ENCODE measurements at places on chromosomes 16 and 17.

DNA sequence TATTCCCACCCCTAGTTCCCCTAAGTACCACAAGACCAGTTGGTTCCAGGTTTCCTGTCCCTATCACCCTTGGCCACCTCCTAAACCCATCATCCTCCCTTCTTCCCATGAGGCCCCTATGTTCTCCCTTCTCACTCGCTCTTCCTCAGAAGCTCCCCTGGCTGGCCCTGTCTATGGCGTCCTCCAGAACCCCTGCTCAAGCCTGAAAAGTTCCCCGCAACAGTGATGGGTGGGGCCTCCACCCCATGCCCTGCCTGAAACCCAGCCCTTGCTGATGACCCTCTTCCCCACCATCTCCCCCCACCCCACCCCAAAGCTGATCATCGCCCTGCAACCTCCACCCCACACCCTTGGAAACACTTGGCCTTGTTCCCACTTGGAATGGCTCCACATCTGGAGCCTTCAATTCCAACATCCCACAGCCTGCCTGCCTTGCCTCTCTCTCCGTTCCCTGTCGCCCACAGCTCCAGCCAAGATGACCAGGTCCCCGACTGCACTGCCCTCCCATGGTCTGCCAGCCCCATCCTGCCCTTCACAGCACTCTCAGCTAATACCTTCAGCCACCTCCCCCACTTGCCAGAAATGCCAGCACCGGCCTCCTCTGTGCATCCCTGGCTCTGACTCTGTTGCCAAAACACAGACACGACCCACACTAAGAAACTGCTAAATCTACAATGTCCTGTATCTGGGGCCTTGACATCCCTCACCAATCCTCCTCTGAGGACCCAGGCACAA, 10.5 kb downstream of the OSBPL7 start:
- no peak for DNase-seq

- DNase-seq = no peak
Observed at GRCh38 chr17:38508570-38508950, 80.3 kb downstream of the ARHGAP23 start.

DNA sequence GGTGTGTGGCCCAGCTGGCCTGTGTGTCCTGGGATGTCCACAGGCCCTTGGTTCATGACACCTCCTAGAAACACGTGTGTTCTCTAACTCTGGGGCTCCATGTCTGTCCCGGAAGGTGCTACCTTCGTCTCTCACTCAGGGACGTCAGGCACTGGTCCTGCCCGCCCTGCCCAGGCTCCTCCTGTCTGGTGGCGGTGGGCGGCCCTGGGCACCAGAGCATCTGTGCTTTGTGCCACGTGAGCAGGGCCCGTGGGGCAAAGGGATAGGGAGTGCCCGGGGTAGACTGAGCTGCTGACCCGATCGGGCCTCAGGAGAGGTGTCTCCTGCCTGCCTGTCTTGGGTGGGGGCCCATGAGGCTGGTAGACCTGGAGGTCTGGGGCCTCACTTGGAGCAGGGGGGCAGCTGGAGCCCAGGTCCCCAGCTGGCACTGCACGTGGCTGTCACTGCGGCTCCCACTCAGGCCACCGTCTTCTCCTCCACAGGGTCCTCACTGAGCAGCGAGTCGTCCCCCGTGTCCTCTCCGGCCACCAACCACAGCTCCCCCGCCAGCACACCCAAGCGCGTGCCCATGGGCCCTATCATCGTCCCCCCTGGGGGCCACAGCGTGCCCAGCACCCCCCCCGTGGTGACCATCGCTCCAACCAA, 35.1 kb downstream of the GSE1 start:
- no peak for DNase-seq

- DNase-seq = peak; percentile 67
Observed at GRCh38 chr17:82859431-82860403, 19.9 kb upstream of the ZNF750 start.

GRCh38 chr17:15431766-15432165, 35.7 kb downstream of the CDRT4 start:
- no peak for DNase-seq

DNA sequence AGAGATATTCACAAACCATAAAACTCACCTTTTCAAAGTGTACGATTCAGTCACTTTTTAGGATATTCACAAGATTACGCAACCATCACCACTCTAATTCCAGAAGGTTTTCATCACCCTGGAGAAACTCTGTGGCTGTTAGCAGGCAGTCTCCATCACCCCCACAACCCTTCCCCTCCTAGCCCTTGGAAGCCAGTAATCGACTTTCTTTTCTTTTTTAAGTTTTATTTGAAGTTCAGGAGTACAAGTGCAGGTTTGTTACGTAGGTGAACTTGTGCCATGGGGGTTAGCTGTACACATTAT, 363.5 kb downstream of the CPPED1 start:
- no peak for DNase-seq

DNA sequence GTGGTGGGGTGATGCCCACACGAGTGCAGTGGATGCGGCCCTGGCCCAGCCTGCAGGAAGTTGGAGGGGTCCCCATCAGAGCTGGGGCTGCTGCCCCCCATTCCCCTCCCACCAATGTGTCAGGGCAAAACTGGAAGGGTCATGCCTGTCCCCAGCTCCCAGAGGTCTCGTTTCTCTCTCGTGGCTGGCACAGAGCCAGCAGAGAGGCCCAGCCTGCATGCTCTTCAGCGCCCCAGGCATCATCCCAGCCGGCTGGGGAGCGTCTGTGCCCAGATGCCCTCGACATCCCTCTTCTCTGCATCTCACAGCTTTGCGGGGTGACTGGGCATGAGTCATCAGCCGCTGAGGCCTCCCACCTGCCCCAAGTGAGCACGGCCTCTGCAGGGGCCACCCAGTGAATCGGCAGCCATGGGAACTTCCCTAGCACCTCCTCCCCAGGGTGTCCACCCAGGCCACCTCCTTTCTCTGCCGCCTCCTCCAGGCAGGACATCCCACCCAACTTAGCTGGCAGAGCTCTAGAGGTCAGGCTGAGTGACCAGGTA, 9.8 kb upstream of the CSNK1D start:
- no peak for DNase-seq

DNA sequence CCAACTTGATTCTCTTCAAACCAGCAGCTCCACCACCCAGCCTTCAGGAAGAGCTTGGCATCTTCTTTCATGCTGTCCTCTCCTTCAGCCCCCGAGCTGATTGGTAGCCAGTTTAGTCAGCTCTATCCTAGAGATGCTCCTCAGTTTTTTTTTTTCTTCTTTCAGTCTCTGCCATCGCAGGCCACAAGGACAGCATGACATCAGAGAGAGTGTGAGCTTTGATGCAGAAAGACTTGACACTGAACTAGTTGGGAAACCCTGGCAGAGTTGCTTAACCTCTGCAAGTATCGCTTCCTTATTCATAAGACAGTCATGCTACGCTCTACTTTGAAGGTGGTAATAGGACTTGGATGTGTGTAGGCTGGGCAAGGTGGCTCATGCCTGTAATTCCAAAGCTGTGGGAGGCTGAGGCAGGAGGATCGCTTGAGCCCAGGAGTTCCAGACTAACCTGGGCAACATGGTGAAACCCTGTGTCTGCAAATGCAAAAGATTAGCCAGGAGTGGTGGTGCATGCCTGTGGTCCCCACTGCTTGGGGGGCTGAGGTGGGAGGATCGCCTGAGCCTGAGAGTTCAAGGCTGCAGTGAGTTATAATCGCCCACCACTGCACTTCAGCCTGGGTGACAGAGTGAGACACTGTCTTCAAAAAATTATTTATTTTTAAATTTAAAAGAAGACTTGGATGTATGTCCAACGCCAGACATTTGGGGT, 2.6 kb downstream of the CD300LB start:
- peak; percentile 25 for DNase-seq

DNA sequence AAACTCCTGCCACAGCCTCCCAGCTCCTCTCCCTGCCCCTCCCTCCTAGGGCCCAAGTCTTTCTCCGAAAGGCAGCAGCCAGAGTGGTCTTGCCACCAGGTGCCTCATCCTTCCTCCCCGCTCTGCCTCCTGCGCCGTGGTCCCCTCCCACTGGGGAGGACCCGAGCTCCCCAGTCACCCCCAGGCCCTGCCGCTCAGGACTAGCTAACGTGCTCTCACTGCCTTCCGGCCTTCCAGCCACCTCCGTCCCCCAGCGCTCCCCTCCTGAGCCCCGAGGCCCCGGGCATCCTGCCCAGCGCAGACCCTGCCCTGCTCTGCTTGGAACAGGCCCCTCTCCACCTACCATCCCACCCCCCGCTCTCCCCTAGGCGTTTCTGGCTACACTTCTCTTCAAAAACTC, 19.4 kb upstream of the COL1A1 start:
- no peak for DNase-seq

GRCh38 chr17:82923366-82924113, 83.7 kb upstream of the ZNF750 start:
- no peak for DNase-seq

- DNase-seq = no peak
Observed at GRCh38 chr16:29849505-29849904, 13.5 kb downstream of the CDIPT start.

DNA sequence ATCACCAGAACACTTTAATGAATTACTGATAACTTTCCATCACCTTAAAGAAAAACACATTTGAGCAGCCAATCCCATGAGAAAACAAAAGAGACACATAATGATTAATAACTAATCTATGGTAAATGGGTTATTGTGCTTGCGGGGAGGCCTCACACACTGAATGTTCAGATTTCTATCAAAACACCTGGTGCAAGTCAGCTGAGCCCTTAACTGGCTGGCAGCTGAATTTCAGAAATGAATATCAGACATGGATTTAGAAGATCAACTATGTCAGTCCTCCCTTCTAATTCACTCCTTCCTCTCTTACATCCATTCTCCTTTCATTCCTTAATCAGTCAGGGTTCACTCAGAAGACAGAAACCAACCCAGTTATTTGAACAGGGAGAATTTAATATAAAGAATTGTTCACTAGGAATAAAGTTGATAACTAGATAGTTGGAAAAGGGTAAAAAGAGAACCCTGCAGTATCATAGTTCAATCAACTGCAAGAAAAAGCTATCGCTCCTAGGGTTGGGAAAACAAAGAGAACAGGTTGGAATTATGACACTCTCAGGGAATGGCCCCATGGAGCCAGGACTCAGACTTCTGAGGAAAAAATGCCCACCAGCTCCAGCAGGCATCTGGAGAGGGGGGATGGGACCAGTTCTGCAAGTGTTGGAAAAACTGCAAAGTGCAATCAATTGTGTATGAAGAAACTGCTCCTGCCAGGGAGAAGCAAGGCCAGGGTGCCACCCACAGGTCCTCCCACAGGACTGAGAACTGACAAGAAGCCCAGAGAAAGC, 577.1 kb upstream of the CDH5 start:
- DNase-seq = no peak

GRCh38 chr16:81975637-81976036, 35.6 kb downstream of the SDR42E1 start:
- no peak for DNase-seq

- no peak for DNase-seq
Observed at GRCh38 chr17:1488826-1489270, 3.6 kb downstream of the MYO1C start.

All from CD4-positive, alpha-beta T cell treated with Interleukin-4 for 1 hour (primary cell).